ENCODE measurements at places on chromosomes 7 and 10.

GRCh38 chr10:114624951-114625780 lies 32.9 kb downstream of the ABLIM1 start:
- DNase-seq = no peak

DNA sequence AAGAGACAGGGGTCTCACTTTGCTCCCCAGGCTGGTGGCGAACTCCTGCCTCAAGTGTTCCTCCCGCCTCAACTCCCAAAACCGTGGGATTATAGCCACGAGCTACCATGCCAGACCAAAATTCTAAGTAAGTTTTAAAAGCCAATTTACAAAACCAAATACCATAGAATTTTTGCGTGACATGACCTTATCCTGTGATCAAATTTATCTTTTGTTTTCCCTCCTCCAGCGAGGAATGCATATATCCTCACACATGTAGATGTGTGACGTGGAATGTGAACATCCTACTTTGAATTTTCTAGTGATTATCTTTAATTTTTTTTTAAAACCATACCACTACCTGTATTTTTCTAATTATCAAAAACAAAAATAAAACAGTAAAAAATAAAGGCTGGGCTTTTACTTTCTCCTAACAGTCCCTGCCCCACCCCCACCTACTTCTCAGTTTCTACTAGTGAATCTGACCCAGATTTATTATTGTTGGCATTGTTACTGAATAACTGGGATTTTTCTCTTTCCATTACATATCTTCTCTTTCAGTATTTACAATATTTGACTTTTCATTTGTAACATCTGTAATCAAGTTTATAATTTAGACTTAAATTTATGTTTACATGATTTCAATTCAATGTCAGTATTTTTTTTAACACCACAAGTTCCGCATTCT lies 26.0 kb downstream of the CYTH3 start:
- DNase-seq = no peak

GRCh38 chr10:70921285-70921684 lies 32.9 kb upstream of the PCBD1 start:
- no peak for DNase-seq

DNA sequence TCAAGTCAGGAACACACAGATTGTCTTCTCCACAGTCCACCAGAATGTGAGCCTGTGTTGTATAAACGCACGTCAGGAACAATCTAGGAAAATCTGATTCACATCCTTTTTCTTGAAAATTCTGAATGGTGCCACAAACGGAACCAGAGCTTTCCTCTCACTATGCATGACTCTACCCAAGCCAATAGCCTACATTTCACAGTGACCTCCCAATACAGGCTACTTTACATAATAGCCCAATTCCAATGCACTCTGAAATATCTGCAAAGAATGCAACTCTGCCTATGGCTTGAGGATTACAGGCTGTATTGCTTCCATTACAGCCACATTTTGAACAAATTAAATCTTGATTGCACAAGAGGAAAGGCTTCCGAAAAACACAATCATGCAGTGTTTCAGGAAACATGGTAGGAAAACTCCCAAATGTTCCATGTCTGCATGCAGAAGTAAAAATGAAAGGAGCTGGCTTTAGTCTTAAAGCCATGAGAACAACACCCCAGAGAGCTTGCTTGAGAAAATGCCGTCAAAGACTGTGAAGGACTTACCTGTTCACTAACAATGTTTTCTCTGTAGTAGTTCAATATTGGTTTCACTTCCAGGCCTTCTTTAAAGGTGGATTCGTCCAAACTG lies 113.9 kb downstream of the ITGA8 start:
- DNase-seq = no peak

GRCh38 chr7:80591654-80592053 lies 46.8 kb upstream of the CD36 start:
- no peak for DNase-seq

DNA sequence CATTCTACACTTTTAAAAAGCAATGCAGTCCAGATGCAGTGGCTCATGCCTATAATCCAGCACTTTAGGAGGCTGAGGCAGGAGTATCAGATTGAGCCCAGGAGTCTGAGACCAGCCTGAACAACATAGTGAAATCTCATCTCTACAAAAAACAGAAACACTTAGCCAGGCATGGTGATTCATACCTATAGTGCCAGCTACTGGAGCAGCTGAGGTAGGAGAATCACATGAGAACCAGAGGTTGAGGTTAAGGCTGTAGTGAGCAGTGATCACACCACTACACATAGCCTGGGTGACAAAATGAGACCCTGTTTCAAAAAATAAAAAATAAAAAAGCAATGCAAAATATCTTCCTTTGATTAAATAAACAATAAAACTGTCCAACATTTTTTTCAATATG lies 205.2 kb downstream of the GRM8 start:
- no peak for DNase-seq

DNA sequence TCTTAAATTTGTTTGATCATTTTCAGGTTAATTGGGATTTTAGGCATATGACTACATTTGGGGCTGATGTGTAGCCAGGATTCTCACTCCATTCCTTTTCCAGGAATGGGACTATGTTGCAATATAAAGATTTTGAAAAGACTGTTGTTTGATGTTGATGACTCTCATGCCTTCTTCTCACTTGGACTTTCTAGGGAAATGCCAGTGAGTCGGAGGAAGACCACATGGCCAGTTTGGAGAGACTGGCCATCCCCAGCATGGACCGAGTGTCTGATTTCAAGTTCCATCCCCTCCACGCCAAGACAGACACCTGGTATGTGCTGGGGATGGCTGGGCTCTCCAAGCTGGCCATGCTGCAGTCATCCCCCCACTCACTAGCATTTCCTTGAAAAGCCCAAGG lies 5.5 kb downstream of the IGFBP3 start:
- no peak for DNase-seq

DNA sequence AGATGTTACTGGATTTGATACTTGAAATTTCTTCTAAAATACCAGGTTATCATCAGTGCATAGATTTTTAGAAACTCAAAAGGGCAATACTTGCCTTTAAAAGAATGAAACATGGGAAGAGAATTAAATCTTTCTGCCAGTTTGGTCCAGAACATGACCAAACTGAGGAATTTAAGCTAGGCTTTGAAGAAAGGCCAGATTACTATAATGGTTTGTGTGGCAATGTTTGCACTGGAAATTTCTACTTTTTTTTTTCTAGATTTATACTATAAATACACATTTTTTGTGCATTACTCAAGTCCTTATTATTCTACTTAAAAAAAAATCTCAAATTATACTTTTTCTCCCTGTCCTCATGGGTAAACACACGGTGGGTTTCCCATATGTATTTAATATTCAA lies 9.2 kb downstream of the MKX start:
- DNase-seq = no peak

- no peak for DNase-seq
These were observed 127.6 kb upstream of the RHOBTB1 start for GRCh38 chr10:61071580-61071979.

- DNase-seq = no peak
These were observed 116.5 kb upstream of the RAB11FIP2 start for GRCh38 chr10:118163217-118163616.

DNA sequence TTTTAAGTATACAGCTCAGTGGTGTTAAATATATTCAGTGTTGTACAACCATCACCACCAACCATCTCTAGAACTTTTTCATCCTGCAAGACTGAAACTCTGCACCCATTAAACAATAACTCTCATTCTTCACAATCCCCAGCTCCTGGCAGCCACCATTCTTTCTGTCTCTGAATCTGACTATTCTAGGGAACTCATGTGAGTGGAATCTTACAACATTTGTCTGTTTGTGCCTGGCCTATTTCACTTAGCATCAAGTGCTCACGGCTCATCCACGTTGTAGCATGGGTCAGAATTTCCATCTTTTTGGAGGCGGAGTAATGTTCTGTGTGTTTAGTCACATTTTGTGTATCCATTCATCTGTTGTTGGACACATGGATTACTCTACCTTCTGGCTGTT lies 40.8 kb upstream of the PFKFB3 start:
- no peak for DNase-seq

- DNase-seq = no peak
These were observed 1.7 kb downstream of the COL28A1 start for GRCh38 chr7:7533831-7534430.

- DNase-seq = no peak
These were observed 69.5 kb downstream of the PAX2 start for GRCh38 chr10:100814751-100815474.

- no peak for DNase-seq
These were observed 261.8 kb upstream of the KLF6 start for GRCh38 chr10:4046712-4047354.

GRCh38 chr7:29883462-29884398 lies 77.4 kb downstream of the WIPF3 start:
- DNase-seq = no peak

DNA sequence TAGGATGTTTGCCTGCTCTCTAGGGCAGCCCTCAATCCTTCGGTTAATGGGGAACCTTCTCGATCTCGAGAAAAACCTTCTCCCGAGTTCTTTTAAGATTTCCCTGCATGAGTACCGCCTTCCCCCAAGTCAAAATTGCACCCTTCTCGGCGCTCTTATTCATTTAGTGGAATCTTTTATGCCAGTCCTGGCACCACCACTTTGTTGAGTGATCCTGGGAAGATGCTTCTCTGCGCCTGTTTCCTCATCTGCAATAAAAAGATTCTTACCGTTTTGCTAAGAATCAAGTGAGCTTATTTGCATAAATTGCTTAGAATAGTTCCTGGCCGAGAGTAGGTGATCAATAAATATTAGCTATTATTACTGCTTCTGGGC lies 697 bp downstream of the ARPC1A start:
- DNase-seq = no peak

DNA sequence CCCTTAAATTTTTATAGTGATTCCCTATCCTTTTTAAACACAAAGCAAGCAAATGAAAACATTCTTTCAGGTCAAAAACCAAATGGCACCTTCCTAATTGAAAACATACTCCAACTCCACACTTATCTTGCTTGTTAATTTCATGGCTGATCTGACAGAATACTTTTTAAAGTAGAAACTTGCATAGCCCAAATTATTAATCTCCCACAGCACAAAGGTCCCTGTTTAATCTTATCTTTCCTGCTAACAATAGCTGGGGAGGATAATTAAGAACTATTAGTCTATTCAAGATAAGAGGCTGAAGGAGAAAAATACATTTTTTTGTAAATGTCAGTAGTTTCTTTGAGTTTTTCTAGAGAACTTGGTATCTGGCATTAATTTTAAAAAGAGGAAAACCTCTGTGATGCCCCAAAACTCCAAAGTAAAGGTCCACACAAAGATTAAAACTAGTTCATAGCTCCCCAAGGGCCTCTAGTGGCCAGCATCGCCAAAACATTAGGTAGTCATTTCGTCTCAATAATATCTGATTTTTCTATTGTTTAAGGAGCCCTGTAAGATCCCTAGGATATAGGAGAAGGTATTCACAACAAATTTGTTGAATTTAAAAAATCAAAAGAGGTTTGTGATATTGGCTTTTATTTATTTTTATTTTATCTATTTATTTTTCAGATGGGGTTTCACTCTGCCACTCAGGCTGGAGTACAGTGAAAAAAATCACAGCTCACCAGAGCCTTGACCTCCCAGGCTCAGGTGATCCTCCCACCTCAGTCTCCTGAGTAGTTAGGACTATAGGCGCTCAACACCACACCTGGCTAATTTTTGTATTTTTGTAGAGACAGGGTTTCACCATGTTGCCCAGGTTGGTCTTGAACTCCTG lies 14.7 kb downstream of the CDNF start:
- no peak for DNase-seq

DNA sequence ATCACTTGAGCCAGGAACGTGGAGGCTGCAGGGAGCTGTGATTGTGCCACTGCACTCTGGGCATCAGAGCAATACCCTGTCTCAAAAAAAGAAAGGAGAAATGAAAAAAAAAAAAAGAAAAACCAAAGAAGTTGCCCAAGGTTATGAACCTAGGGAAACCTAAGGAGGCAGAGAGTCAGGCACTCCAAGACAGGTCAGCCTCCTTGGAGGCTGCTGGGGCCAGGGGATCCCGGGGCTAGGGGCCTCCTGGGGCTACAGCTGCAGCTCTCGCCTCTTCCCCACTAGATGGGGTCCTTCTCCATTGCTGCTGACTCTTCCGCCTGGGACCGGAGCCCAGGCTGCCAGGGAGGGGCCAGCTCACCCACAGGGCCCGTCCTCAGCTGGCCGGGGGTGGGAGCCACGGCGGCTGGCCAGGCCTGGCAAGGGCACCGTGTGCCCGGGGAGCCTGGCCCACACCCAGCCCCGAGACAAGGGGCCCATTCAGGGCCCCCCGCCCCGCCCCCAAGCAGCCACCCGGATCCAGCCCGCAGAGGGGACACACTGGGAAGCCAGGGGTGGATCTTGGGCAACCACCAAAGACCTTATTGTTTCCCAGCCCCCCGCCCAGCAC lies 1.7 kb upstream of the SPACDR start:
- peak; percentile 14 for DNase-seq

DNA sequence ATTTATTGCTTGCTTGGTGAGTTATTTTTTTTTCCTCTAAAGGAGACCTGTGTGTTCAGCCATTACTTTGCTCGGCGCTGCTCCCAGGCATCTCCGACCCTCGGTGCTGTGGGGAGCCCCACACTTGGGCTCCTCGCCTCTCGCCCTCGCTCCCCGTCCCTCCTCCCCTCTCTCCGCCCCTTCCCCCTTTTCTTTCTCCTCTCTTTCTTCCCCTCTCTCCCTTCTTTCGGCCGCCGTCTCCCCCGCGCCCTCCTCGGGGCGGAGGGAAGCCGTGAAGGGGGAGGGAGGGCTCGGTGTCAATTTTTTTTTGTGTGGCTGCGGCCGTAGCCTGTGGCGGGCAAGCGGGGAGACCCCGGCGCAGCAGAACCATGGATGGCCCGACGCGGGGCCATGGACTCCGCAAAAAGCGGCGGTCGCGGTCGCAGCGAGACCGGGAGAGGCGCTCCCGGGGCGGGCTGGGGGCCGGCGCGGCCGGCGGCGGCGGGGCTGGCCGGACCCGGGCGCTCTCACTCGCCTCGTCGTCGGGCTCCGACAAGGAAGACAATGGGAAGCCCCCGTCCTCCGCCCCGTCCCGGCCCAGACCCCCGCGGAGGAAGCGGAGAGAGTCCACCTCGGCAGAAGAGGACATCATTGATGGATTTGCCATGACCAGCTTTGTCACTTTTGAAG lies 1.1 kb downstream of the AUTS2 start:
- DNase-seq = no peak

DNA sequence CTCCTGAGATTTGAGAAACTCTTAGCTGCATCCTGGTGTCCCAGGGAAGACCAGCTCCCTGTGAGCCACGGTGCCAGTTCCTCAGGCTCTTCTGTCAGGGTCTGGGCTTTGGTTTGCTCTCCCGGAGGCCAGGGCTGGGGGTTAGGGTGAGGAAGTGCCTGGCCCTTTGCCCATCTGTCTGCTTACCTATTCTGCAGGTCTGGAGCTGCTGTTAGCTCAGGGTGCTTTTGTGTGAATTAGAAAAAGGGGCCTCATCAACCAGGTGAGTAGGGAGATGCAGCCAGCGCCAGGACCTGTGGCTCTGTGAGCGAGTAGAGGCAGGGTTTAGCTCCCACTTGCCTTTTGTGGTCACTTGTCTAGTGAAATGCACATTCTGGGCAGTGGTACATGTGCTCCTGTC lies 109.4 kb downstream of the DOCK1 start:
- DNase-seq = no peak

DNA sequence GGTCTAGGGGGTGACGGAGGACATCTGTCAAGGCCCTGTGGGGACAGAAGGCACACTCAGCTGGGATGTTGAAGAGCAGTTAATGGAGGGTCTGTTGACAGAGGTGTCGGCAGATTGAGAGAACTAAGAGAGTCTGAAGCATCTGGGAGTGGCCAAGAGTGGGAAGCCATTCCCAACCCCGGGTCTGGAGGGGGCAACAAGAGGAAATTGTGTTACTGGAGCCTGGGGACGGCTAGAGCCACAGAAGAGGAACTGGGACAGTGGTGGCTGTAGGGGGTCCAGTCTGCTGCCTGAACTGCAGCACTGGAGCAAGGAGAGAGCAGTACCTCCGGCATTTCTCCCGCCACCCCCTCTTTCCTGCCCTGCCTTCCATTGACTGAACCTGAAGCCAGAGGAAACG lies 136.6 kb downstream of the CHN2 start:
- no peak for DNase-seq

Measured in GOT3 (cell line).